ENCODE measurements at places on chromosomes 1 and 21. TPM values are rescaled to one million over a fixed set of nuclear protein-coding genes. Genes with fewer than 3 reads are reported as not detected.

DNA sequence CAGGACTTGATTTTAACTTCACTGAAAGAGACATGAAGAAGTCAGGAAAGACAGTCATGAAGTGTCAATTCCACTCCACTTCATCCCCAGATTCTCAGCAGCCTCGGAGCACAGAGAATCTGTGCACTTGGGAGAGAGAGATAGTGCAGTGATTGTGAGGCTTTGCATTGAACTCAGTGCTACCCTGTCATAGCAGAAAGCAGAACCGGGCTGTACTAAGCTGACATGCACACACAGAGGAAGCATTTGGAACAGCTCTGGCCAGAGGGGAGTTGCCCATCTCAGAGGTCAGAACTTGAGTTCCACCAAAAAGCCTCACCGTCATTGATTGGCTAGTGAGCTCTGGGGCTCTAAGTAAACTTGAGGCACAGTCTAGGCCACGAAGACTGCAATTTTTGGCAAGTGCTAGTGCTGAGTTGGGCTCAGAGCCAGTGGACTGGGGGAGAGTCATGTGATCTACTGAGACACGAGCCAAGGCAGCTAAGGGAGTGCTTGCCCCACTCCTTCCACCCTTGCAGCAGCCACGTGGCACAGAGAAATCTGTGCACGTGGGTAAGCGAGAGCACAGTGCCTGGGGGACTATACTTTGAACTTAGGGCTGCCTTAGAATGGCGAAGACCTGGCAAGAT is 810.2 kb upstream of the ADAMTS5 start:
- ATAC-seq = no peak

DNA sequence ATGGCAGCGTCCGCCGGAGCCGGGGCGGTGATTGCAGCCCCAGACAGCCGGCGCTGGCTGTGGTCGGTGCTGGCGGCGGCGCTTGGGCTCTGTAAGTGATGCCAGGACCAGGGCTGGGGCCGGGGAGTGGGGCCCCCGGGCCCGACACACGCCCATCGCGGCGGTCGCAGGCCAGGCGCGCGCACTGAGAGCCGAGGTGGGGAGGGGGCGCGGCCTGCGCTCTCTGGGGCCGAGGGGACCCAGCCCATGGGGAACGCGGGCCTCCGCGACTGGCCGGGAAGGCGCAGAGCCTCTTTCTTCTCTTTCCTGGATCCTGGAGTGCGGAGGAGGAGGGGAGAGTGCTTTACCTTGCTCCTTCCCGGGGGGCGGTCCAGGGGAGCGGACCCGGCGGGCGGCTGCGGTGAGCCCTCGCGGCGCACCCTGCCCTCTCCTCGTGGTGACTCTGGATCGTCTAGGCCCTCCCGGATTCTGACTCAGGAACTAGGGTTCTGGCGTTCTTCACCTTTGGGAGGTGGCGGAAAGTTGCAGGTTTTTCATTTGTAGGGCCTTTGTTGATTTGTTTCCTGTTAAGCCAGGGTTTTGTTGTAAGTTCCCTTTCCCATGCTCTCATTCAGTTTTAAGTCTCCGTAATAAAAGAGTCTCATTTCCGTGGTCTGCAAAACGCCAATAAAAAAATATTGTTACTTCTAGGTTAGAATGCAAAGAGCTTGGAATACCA is 529 bp downstream of the MPZL1 start:
- peak; percentile 64 for ATAC-seq

- no peak for ATAC-seq
Measured at GRCh38 chr1:211535346-211535745, 43.4 kb upstream of the RD3 start.

The LCE2B gene
- total RNA-seq = not detected

The C8A gene
- total RNA-seq = not detected

The FNDC5 gene
- total RNA-seq = not detected
